ENCODE measurements at places on chromosomes 2 and 18.

- no peak for DNase-seq
Observed at GRCh38 chr2:103179798-103180197, 418.0 kb downstream of the TMEM182 start.

DNA sequence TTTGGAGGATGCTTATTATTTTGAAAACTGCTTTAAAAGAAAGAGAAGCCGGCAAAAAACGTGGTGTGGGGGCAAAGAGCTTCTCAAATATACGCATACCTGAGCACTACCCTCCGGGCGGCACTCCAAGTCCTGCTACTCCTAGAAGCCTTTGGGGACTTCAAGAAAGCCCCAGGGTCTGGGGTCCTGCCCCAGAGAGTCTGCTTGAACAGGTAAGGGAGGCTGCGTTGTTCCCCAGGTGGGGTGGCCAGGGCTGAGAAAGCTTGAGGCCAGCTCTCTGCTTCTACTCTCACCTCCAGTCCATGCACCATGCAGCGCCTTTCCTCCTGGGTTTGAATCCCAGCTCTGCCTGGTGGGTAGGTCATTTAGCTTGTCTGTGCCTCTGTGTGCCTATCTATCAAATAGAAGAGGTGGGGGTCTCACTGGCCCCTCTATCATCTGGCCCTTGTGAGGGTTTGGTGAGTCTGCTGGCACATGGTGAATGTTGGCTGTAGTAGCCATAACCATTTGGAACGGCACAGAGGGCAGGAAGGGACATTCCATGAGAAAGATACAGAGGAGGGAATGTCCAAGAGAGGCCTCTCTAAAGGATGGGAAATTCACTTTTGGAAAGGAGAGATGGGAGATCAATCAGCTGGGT is 19.5 kb downstream of the MALL start:
- no peak for DNase-seq

GRCh38 chr18:40692871-40693270 is 1262.2 kb upstream of the PIK3C3 start:
- DNase-seq: peak; percentile 10

DNA sequence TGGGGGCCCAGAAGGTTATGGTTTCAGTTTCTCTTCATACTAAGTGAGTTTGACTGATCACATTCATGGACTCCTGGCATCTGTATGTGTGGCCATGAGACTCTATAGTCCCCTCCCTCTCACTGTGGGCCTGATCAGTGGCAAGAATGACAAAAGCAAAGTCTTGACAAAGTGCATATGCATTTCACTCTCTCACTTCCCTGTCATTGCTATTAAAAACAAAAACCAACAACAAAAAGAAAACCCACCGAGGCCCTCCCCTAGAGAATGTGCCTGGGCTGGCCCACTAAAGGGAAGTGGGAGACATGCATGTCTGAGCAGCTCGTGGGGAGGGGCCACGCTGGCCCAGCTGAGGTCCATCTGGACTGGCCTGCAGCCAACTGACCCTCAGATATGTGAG is 600.1 kb upstream of the RAB6C start:
- no peak for DNase-seq

GRCh38 chr2:240419723-240420122 is 15.7 kb upstream of the GPC1 start:
- no peak for DNase-seq

GRCh38 chr2:176392249-176392648 is 123.0 kb downstream of the MTX2 start:
- no peak for DNase-seq

GRCh38 chr18:23689031-23689615 is at the start of gene LAMA3:
Gene LAMA3, plus strand, starts transcription at chr18:23689453. Its CDS starts 231 bp downstream, at chr18:23689684.
- no peak for DNase-seq

- no peak for DNase-seq
Observed at GRCh38 chr2:160042054-160042453, 20.4 kb downstream of the PLA2R1 start.

GRCh38 chr2:188524519-188525113 is 232.9 kb downstream of the GULP1 start:
- peak; percentile 19 for DNase-seq

GRCh38 chr18:34153711-34154110 is 71.0 kb downstream of the NOL4 start:
- DNase-seq: no peak

DNA sequence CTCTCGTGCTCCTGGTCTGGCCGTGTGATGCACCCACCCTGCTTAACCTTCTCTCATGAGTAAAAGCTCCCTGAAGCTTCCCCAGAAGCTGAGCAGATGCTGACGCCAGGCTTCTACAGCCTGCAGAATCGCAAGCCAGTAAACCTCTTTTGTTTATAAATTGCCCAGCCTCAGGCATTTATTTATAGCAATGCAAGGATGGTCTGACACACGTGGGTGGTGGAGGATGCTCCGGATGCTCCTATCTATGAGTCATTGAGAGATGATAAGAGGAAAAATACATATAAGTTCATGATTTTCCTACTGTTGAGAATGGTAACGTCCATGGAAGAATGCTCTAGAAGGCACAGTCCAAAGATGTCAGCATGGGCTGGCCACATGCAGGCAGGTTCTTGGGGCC is 8.6 kb upstream of the ST6GAL2 start:
- DNase-seq: no peak

GRCh38 chr2:17476064-17476463 is 42.2 kb downstream of the RAD51AP2 start:
- DNase-seq: no peak

- DNase-seq: no peak
Observed at GRCh38 chr2:85647823-85648526, 20.0 kb downstream of the SFTPB start.

- DNase-seq: no peak
Observed at GRCh38 chr18:39842366-39842914, 2112.6 kb upstream of the PIK3C3 start.

DNA sequence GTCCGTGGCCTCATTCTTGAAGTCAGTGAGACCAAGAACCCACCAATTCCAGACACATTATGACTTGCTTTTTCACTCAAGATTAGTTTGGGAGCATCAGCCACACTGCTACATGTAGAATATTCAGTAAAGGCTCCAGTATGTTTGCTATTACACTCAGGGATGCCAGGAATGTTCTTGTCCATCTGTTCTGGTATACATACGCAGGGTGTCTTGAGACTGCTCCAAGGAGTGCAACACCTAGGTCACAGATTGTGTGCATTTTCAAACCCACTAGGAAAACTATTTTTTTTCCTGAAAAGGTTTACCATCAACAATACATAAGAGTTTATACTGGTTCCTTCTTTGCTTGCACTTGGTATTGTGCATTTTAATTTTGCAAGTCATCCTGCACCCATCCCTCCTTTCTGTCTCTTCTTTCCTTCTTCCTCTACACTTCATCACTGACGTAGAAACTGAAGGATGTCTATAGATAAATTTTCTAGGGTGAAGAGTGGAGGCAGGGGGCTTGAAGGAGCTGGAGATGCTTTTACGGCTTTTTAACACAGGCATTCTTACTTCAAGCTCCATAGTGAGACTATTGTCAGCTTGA is 35.3 kb upstream of the MAP2 start:
- DNase-seq: no peak

DNA sequence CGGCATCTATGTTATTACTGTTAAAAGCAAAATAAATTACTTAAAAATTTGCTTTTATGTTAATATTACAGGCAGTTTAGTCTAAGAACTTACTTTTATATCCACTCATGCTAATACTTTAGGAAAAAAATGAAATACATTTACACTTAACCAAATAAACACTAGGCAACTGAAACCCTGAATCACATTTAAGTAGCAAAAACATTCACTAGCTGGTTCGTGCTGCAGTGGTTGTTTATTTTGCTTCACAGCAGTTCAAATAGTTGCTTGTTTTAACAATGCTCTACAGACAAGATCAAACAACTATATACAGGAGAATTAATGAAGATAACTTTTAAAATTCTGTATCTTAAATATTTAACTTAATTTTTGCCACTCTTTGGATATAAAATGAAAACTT is 60.8 kb downstream of the ABCG8 start:
- no peak for DNase-seq

DNA sequence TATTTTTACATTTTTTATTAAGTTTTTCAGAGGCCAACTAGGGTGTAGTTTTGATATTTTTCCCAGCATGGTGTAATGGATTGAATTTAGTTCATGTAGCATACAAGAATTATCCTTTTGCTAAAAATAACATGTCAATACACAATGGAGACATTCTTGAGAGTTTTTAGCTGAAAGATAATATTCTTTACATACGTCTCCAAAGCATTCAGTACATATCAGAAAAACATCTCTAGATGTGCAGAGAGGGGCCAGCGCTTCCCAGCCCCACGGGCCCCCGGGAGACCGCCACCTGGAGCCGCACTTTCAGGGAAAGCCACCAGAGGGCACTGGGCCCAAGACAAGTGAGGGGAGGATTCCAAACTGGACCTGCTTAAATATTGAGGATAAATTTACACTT is 499.4 kb downstream of the GALR1 start:
- DNase-seq: no peak

DNA sequence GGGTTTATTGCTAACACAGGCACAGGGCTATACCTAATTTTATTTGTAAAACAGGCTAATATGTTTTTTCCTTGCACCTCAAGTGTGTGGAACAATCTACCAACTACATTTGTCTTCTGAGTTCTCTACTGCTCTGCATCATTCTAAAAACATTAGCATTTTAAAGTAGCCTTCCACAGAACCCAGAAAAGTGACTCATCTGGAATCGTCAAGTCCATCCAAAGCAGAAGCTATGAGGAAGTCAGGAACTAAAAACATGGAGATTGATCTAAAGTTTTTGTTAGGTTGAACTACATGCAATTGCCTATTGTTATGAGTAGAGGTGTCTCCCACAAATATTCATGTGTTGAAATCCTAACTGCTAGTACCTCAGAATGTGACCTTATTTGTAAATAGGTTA is 70.9 kb downstream of the SUCLG1 start:
- DNase-seq: no peak

- DNase-seq: no peak
Observed at GRCh38 chr2:18899725-18900124, 310.4 kb upstream of the NT5C1B start.

GRCh38 chr18:58069721-58070292 is 25.8 kb downstream of the NEDD4L start:
- no peak for DNase-seq

GRCh38 chr2:189541591-189541990 is 39.0 kb downstream of the SLC40A1 start:
- DNase-seq: no peak

- DNase-seq: peak; percentile 48
Observed at GRCh38 chr2:128027801-128028667, at the start of gene SAP130. Gene SAP130, minus strand, starts transcription at chr2:128028059. Its CDS starts 1,767 bp downstream, at chr2:128026292.

GRCh38 chr2:150041722-150042425 is 445.6 kb downstream of the RND3 start:
- DNase-seq: no peak

- no peak for DNase-seq
Observed at GRCh38 chr2:160792837-160793236, 299.2 kb upstream of the RBMS1 start.

GRCh38 chr2:156522864-156523440 is 86.8 kb downstream of the GPD2 start:
- DNase-seq: no peak

DNA sequence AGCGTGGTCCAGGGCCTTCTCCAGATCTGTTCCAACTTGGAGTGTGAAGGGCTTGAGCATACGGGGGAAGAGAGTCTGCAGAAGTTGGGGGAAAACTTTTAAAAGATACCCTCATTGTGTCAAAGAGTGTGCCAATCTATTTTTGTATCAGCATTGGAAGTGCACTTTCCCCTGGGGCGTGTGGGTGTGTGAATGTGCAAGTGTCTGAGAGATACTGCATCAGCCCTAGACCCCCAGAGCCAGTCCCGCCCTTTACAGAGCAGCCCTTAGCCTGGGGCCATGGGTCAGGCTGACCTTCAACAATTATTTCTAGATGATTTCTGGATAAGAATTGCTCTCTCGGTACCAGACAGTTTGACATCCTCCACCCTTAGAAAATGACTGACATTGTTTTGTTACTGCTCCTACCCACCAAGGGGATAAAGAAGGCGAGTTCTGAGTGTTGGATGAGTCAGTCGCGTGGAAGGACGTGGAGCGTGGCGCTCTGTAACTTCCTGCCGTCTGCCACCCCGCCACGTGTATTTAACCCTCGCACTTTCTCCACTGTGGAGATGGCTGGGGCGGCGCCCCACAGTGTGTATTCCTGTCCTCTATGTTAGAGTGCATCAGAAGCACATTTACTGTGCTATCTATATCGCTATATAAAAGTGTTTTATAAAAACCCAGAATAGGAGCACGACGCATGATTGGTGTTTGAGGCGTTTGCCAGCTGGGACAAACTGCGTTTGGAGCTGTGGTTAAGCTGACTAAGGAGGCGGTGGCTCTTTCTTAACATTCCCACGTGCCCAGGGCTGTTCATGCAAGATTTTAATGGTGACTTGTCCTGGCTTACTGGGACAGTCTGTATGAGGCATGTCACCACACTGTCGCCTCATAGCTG is 122.6 kb downstream of the CABLES1 start:
- DNase-seq: no peak

GRCh38 chr2:102771114-102771513 is 9.3 kb downstream of the TMEM182 start:
- DNase-seq: no peak

- DNase-seq: no peak
Observed at GRCh38 chr2:130875935-130876334, 39.2 kb downstream of the ARHGEF4 start.

DNA sequence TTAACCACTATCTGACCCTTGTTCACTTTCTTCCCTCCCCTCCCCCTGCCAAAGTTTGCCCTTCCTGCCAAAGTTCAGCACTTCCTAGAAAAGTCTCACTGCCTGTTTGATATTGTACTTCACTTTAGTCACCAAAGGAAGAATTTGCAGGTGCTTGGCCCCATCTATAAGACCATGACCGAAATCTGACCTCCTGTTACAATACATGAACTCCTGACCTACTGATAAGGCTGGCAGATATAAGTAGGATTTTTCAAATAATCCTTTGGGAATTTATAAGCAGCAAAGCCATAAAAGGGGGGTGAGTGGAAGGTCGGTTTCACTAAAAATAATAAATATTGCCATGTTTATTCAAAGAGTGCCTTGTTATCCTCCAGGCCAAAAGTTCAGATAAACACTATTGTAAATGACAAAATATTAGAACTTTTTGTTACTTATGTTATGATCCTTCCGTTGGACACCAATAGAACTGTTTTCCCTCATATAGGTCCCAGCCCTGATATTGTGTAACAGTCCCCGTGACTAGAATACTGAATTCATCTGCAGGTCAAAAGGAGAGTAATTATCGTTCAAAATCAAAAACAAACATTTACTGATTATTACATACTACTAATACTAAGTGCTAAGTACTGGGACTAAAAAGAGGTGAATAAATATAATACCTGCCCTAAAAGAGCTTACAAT is 277.6 kb downstream of the EXOC6B start:
- DNase-seq: no peak

DNA sequence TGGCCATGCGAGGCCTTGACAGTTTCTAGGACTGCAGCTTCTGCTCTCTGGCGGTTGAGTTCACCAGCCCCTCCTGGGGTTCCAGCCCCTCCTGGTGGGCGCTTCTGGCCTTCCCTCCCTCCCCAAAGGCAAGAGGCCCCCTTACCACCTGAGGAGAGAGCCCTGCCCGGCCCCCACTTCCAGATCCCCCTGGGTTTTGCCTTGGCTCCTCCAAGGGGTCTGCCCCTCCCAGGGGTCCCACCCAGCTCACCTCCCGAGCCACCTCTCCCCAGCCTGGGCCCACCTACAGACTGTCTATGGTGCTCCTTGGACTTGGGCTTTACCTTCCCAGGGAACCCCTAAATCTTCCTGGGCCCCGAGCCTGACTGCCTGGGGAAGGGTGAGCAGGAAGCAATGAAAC is 264.5 kb downstream of the ATAD2B start:
- no peak for DNase-seq

GRCh38 chr18:56461151-56461550 is 177.2 kb downstream of the TXNL1 start:
- no peak for DNase-seq

All from non-pigmented ciliary epithelial cell (primary cell).